ENCODE measurements at places on chromosomes 3 and 15.

DNA sequence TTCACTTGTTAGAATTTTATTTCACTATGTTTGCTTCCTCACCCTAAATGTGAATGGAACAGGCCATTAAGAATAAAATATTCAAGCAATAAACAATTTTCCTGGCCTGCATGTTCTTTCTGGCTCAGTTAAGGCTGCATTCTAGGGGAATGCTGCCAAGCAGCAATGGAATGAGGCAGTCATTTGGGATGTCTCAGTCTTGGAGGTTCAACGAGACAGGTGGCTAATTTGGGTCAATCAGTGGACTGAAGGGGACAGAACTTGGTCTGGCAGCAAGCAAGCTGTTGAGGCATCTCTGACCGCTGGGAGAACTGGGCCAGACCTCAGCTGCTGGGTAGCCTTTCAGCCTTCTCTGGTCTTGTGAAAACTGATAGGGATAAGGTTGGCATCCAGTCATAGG lies 241.6 kb downstream of the NLGN1 start:
- no peaks in the 10 kb centered on the region for H3K36me3 ChIP-seq
- no peaks in the 10 kb centered on the region for H3K4me1 ChIP-seq
- H3K4me3 ChIP-seq: no peak overlapping the region
- no peak for DNase-seq
- H3K27me3 ChIP-seq: no peaks in the 10 kb centered on the region
- no peak overlapping the region for H3K27ac ChIP-seq

- no peak overlapping the region for H3K27ac ChIP-seq
- DNase-seq: no peak
- no peaks in the 10 kb centered on the region for H3K27me3 ChIP-seq
- H3K36me3 ChIP-seq: peaks cover 2% of the 10 kb centered on the region
Measured at GRCh38 chr15:62739507-62739906, 303.0 kb upstream of the TPM1 start.

GRCh38 chr3:25944329-25944728 lies 154.4 kb downstream of the OXSM start:
- H3K27me3 ChIP-seq: no peaks in the 10 kb centered on the region
- no peaks in the 10 kb centered on the region for H3K4me1 ChIP-seq

GRCh38 chr3:14206548-14207177 lies 28.0 kb downstream of the LSM3 start:
- H3K36me3 ChIP-seq: no peaks in the 10 kb centered on the region
- H3K4me3 ChIP-seq: no peak overlapping the region
- peaks cover 47% of the 10 kb centered on the region for H3K4me1 ChIP-seq
- H3K27ac ChIP-seq: no peak overlapping the region
- peak; percentile 57 for DNase-seq
- H3K27me3 ChIP-seq: no peaks in the 10 kb centered on the region

DNA sequence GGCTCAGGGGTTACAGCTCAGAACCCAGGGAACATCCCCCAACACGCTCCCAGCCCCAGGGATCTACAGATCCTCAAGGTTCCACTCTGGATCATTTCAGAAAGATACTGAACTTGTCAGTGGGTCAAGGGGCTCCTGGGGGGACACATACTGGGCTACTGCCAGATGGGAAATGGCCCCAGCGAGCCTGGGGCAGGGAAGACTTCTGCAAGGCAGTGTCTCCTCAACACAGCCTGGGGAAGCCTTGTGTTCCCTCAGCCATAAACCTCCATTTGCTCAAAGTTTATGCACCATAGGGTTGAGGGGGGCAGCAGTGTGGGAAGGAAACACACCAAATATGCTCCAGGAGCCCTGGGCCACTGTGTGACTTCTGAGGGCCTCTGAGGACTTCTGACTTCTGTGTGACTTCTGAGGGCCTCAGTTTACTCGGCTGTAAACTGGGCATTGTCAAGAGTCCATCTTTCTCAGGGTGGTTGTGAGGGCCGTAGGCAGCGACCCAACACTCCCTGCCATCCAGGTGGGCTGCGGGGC lies 58.4 kb downstream of the IQSEC1 start:
- peaks cover 8% of the 10 kb centered on the region for H3K4me1 ChIP-seq
- no peak overlapping the region for H3K27ac ChIP-seq
- no peak for DNase-seq
- no peaks in the 10 kb centered on the region for H3K36me3 ChIP-seq
- H3K27me3 ChIP-seq: no peaks in the 10 kb centered on the region
- H3K4me3 ChIP-seq: no peak overlapping the region

- no peaks in the 10 kb centered on the region for H3K36me3 ChIP-seq
- H3K4me1 ChIP-seq: no peaks in the 10 kb centered on the region
- DNase-seq: no peak
- H3K4me3 ChIP-seq: no peak overlapping the region
- H3K27ac ChIP-seq: no peak overlapping the region
Measured at GRCh38 chr3:26621906-26622620, 509 bp upstream of the LRRC3B start.

GRCh38 chr15:99015698-99016568 lies 8.3 kb upstream of the PGPEP1L start:
- no peaks in the 10 kb centered on the region for H3K27me3 ChIP-seq
- peaks cover 12% of the 10 kb centered on the region for H3K4me1 ChIP-seq
- H3K36me3 ChIP-seq: no peaks in the 10 kb centered on the region

- H3K36me3 ChIP-seq: peaks cover 29% of the 10 kb centered on the region
- no peak for DNase-seq
- H3K4me3 ChIP-seq: peak overlapping the region; percentile 64
- H3K27ac ChIP-seq: no peak overlapping the region
Measured at GRCh38 chr15:92886042-92886537, 14.0 kb upstream of the CHD2 start.

DNA sequence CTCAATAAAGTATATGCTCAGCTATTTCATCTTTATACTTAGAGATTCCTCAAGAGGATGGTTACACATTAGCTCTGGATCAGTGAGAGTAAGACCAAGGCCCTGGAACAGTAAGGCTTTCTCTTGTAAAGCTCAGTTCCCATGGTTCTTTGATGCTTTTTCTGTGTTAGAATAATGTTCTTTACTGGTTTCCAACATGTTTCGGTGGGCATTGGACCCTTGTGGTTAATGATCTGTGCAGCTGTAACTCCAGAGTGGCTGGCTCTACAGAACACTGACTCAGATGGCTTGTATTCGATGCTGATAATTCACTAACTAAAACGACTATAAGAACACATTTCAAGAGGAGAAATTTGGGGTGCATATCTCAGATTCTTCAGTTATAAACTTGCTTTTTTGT lies 114.7 kb downstream of the AKAP13 start:
- no peak overlapping the region for H3K27ac ChIP-seq
- DNase-seq: no peak
- no peaks in the 10 kb centered on the region for H3K36me3 ChIP-seq
- H3K27me3 ChIP-seq: no peaks in the 10 kb centered on the region
- H3K4me1 ChIP-seq: peaks cover 19% of the 10 kb centered on the region
- no peak overlapping the region for H3K4me3 ChIP-seq

GRCh38 chr15:76803049-76803571 lies 102.0 kb downstream of the SCAPER start:
- DNase-seq: no peak
- no peak overlapping the region for H3K4me3 ChIP-seq

GRCh38 chr15:49044766-49045606 lies 1.3 kb downstream of the SECISBP2L start:
- peak overlapping the region; percentile 93 for H3K4me3 ChIP-seq
- H3K4me1 ChIP-seq: peaks cover 51% of the 10 kb centered on the region
- H3K36me3 ChIP-seq: no peaks in the 10 kb centered on the region
- H3K27me3 ChIP-seq: no peaks in the 10 kb centered on the region
- H3K27ac ChIP-seq: peak overlapping the region; percentile 81

DNA sequence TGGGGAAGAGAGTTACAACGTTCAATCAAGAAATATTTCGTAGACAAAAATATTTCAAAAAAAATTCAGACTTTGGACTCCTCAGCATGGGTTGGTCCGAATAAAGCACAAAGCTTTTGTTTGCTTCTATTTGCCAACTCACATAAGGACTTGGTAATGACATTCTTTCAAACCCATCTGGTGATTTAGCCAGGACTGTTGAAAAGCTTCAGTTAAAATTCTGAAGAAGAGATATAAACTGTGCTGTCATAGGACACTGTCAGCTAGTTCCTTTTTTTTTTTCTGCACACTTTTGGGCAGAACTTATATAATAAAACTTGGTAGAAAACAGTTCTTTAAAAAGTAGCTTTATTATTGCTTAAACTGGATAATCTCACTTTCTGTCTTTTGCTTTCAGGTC lies 660.8 kb upstream of the SGO1 start:
- H3K27me3 ChIP-seq: no peaks in the 10 kb centered on the region
- H3K27ac ChIP-seq: no peak overlapping the region
- H3K4me3 ChIP-seq: no peak overlapping the region
- no peaks in the 10 kb centered on the region for H3K36me3 ChIP-seq
- DNase-seq: peak; percentile 24

- H3K4me3 ChIP-seq: no peak overlapping the region
- no peaks in the 10 kb centered on the region for H3K27me3 ChIP-seq
- DNase-seq: peak; percentile 75
- peak overlapping the region; percentile 64 for H3K27ac ChIP-seq
- H3K36me3 ChIP-seq: no peaks in the 10 kb centered on the region
- H3K4me1 ChIP-seq: peaks cover 61% of the 10 kb centered on the region
Measured at GRCh38 chr15:69222002-69222474, 61.6 kb downstream of the GLCE start.

DNA sequence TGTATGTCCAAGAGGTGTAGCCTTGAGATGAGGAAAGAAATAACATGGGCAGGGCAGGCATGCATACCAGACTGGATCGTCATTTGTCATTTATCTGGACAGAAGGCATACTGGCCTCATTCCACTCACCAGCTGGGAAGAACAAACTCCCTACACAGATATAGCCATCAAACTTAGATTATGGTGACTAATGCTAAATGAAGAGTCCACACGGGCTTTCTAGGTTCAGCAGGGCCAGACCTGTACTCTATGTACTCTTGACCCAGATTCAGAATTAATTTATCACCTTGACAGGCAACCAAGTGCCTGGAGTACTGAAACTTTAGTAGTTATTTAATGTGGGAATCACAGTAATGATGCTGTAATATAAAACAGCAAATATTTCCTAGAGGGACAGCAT lies 164.3 kb upstream of the IL12A start:
- H3K27me3 ChIP-seq: no peaks in the 10 kb centered on the region
- no peak overlapping the region for H3K27ac ChIP-seq
- H3K4me3 ChIP-seq: no peak overlapping the region
- peak; percentile 34 for DNase-seq
- H3K36me3 ChIP-seq: no peaks in the 10 kb centered on the region

DNA sequence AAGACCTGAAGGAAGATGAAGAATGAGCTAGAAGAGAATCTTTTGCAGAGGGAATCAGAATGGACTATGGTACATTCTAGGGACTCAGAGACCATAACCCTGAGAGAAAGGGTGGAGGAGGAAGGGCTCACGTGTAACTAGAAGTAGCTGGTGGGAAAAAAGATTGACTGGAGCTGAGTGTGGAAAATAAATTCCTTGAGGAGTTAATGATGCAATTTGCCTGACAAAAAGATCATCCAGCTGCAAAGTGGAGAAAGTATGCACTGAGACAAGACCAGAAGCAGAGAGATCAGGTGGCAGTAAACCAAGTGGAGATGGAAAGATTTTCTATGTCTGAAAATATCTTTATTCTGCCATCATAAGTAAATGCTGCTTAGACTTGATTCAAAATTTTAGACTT lies 52.9 kb upstream of the TBL1XR1 start:
- H3K27ac ChIP-seq: no peak overlapping the region
- H3K36me3 ChIP-seq: no peaks in the 10 kb centered on the region
- no peak for DNase-seq
- no peaks in the 10 kb centered on the region for H3K27me3 ChIP-seq

DNA sequence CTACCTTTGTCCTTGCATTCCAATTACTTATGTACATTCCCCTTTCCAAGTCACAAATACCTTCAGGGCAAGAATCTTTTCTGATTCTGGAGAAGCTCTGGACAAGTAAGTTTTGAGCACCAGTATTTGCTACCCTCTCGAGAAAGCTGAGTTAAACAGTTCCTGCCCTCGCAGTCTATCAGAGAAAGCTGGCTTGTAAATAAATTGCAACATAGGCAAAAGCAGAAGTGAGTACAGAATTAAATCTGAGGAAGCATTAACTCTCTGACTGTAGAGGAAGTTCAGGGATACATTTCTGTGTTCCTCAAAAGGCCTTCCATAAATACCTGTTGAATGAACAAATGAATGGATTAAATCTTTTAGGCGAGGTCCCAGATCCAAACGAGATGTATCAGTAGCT lies 1.2 kb downstream of the OSBPL11 start:
- peak overlapping the region; percentile 96 for H3K4me3 ChIP-seq
- no peak for DNase-seq
- H3K36me3 ChIP-seq: no peaks in the 10 kb centered on the region

DNA sequence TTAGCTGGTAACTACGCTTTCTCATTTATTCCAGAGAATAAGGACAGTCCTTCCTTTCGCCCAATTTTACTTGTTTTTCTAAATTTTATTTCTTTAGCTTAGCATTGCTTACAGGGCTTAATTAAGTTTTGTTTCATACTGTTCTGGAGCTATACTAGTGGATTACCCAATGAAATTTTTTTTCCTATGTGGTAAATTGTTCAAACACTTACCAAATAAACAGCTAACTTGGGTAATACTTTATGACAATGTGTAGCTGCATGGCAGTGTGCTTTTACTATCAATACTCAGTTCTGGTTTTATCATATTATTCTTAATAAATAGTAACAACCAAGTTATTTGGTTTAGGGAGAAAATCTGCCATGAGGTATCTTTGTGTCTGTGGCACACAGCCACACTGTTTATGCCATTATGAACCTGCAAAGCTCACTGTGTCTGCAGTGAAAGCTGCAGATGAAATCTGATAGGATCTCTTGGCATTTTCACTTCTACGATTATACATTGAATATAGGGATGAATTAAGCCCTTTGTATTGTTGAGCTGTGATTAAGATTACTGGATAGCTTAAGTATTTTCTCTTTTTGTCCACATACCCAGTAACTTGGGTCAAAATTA lies 37.2 kb downstream of the UBE2E2 start:
- no peaks in the 10 kb centered on the region for H3K27me3 ChIP-seq
- no peak for DNase-seq
- no peak overlapping the region for H3K4me3 ChIP-seq
- H3K4me1 ChIP-seq: no peaks in the 10 kb centered on the region
- H3K36me3 ChIP-seq: no peaks in the 10 kb centered on the region

DNA sequence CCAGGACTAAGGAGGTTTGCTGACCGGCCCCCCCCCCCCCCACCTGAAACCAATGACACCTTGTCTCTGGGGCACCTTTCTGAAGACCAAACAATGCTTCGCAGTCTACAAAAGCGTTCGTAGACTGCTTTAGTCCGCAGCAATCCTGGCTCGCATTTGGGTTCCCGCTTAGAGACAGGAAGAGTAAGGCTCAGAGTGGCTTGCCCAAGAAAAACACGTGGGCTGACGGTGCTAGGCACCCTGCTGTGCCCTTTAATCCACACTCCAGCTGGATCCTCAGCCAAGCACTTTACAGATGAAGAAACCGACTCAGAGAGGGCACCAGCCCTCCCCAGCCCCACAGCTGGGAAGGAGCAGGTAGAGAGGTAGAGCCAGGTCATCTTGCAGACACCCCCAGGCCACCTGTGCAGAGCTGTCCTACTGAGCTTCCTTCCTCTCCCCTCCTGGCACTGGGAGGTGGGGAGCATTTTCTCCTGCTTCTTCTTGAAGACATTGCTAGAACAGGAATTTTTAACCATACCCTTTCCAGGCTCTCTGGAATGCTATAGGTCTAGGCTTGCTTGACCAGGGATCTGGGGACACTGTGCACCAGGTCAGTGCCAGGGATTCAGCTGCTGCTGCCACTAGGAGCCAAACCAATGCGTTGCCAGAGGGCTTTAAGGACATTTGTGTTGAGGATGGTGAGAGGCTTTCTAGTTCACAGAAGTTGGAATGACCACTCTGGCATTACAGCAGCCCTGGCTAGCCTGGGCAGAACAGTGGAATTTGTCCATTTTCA lies 1.0 kb upstream of the KLF15 start:
- no peak overlapping the region for H3K27ac ChIP-seq
- no peak for DNase-seq
- no peaks in the 10 kb centered on the region for H3K36me3 ChIP-seq
- peaks cover 35% of the 10 kb centered on the region for H3K4me1 ChIP-seq
- peaks cover 7% of the 10 kb centered on the region for H3K27me3 ChIP-seq
- peak overlapping the region; percentile 57 for H3K4me3 ChIP-seq

All from HepG2 (cell line).